ENCODE measurements at places on chromosomes 6 and 20.

DNA sequence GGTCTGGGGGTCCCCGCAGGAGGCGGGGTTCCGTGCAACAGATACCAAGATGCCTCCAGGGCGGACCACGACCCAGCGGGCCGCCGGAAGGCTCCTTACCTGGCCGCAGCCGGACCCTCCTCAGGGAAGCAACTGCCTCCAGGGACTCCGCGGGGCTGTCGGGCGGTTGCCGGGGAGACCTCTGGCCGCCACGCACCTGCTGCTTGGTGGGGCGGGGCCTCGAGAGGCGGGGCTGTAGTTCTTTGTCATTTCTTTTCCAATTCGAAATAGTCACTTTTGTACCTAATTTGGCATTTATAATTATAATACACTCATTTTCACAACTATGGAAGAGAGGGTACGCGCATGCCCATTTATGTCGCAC is 647 bp downstream of the AK9 start:
- no peak for DNase-seq

DNA sequence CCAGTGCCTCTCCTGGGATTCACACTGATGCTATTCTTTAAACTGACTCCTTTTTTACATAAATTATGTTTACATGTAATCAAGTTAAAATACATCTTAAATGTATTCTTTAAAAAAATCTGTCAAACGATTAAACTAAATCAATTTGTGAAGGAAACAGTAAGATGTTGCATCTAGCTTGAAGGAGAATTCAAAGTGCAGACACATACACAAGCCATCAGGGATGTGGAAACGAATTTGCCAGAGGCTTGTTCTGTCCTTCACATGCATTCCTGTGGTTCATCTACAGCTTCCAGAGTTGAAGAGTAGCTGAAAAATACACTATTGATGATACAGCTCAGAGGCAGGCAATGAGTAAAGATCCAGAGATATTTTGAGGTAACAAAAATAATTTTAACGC is 7.3 kb upstream of the BPIFB3 start:
- no peak for DNase-seq

GRCh38 chr6:105005451-105005850 is 48.5 kb downstream of the LIN28B start:
- DNase-seq: no peak

DNA sequence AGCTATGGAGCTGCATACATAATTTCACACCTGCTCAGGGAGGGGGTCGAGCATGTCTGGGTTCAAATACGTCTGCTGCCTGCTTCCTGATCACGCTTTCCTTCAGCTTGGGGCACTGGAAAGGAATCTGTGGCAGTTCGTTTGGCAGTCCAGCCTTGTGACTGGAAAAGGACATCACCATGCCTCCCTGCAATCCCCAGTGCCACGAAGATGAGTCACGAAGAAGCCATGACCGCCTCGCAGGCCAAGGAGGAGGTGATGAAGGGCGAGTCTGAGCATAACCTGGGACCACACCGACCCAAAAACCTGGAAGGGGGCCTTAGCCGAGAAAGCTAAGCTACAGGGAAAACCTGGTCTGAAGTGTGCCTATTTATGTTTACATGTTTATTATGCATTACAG is 13.1 kb downstream of the JAG1 start:
- no peak for DNase-seq

DNA sequence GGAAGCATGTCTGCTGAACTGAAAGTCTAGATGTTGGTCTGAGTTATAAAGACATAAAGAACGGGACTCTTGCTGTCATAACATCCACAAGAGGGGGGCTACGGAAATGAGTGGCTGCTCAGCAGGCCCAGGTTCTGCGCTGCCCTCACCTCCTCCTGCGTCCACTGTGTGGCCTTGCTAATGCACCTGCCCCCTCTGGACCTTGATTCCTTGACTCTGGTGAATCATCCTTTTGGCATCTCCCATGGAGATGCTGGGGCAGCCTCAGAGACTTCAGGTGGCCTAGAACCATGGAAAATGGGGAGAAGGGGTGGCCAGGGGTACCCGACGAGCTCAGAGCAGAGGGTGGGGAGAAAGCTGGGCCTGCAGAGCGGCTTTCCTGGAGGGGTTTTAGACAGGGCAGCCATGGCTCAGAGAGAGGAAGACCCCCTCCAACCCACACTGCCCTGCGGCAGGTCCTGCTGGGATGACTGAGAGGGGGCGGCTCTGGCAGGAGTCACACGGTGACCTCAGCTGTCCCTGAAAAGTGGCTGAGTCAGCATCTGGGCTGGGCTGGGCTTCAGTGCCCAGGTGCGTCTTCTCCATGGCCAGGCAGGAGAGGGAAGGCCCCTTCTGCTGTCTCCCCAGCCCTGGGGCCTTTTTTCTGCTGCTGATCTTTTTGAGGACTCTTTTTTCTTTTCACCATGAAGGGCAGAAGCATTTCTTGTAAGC is 46.9 kb downstream of the DLGAP4 start:
- DNase-seq: no peak

DNA sequence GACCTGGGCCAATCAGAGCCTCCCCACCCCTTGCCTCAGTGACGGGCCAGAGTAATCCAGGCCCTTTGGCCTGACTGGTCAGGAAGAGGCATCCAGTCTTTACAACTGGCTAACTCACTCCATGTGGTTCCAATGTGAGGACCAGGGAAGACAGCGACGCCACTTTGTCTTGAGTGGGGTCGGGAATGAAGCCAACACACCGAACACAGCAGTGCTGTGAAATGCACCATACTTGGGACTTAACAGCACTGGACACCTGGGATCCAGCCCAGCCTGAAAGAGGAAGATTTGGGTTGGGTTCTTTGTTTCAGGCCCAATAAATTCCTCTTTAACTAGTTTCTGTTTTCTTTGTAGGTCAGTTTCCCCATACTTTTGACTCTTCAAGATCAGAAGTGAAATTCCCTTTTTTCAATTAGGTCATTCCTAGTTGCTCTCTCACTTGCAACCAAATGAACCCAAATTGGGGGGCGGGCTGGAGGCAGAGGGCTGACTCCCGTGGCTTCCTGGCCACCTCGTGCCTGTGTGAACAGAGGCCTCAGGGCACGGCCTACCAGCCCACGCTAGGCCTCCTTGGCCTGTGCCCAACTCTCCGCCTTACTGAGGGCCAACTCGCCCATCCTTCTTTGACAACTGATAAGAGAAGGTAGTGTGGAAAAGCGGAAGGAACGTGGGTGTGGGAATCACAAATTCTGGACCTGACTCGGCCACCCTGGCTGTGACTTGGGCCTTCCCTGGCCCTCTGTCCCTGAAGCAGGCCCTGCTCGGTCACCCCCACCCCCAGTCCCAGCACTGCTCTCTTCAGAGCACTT is 17.1 kb downstream of the SULF2 start:
- DNase-seq: peak; percentile 15

- peak; percentile 49 for DNase-seq
Measured at GRCh38 chr6:144478483-144478882, 193.3 kb downstream of the UTRN start.

DNA sequence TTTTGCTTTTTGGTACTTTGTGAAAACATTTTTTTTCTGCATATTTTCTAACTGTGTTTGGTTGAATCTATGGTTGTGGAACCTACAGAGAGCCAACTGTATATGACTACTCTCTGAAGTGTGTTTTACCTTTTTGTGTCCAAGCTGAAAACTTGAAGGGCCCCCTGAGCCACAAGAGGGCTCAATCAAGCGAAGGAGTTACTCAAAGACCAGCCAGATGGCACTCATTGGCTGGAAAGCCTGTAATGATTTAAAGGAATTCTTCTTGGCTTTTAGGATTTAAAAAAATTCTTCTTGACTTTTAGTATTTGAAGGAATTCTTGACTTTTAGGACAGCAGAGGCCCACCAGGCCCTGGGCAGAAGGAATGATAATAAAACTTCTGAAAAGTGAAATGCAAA is 27.0 kb upstream of the ECI2 start:
- DNase-seq: no peak
